ENCODE measurements at places on chromosomes 12 and 14. TPM values are rescaled to one million over a fixed set of nuclear protein-coding genes. Genes with fewer than 3 reads are reported as not detected.

HVCN1 gene
- total RNA-seq: 0.80 TPM

MANSC4 gene
- total RNA-seq: not detected

VASH1 gene
- total RNA-seq: 4.6 TPM

KCNA5 gene
- total RNA-seq: not detected

STON2 gene
- 0.65 TPM for total RNA-seq

SERPINA10 gene
- not detected for total RNA-seq

PGF gene
- total RNA-seq: 3.5 TPM

CLEC1B gene
- not detected for total RNA-seq

CLEC4D gene
- total RNA-seq: not detected

HHIPL1 gene
- 0.25 TPM for total RNA-seq

SLC10A1 gene
- not detected for total RNA-seq

Measured in A549 treated with CpdA at 1 μM for 4 hours (cell line).